ENCODE measurements at places on chromosomes 16 and 17. TPM values are rescaled to one million over a fixed set of nuclear protein-coding genes. Genes with fewer than 3 reads are reported as not detected.

DNA sequence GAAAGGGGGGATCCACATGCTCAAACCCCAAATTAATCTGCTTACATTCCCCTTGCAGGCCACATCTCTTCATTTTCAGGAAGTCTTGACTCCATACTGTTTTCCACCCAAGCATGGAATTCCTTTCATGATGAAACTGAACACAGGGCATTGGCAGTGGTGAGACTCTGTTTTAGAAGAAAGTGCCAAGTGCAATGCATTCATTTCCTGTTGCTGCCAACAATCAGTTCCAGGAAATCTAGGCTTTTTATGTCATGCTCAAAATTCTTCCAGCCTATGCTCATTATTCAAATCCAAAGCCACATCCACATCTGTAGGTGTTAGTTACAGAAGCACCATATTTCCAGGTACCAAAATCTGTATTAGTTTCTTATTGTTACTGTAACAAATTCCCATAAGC, 4.1 kb downstream of the CCL2 start:
- H3K27ac ChIP-seq, result no peak overlapping the region
- H3K4me3 ChIP-seq, result no peak overlapping the region
- H3K27me3 ChIP-seq, result no peaks in the 10 kb centered on the region

GRCh38 chr17:78522031-78522809, 55.0 kb downstream of the DNAH17 start:
- no peaks in the 10 kb centered on the region for H3K36me3 ChIP-seq
- H3K27ac ChIP-seq, result no peak overlapping the region
- no peaks in the 10 kb centered on the region for H3K4me1 ChIP-seq
- no peak for DNase-seq
- no peak overlapping the region for H3K4me3 ChIP-seq

DNA sequence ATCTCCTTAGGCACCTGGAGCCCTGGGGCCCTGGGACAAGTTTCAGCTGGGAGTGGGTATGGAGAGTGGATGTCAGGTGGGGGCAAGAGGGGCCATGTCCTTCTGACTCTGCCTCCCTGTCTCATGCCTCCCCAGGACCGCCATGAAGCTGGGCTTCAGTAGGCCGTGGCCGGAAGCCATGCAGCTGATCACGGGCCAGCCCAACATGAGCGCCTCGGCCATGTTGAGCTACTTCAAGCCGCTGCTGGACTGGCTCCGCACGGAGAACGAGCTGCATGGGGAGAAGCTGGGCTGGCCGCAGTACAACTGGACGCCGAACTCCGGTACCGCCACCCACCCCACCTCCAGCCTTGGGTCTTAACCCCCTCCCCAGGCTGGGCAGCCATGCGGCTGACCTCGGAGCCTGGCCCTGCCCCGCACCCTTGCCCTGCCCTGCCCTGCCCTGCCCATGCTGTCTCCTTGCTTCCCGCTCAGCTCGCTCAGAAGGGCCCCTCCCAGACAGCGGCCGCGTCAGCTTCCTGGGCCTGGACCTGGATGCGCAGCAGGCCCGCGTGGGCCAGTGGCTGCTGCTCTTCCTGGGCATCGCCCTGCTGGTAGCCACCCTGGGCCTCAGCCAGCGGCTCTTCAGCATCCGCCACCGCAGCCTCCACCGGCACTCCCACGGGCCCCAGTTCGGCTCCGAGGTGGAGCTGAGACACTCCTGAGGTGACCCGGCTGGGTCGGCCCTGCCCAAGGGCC, 20.0 kb downstream of the ACE start:
- H3K27me3 ChIP-seq, result no peaks in the 10 kb centered on the region
- H3K4me1 ChIP-seq, result no peaks in the 10 kb centered on the region
- no peak for DNase-seq
- no peaks in the 10 kb centered on the region for H3K36me3 ChIP-seq
- no peak overlapping the region for H3K27ac ChIP-seq

DNA sequence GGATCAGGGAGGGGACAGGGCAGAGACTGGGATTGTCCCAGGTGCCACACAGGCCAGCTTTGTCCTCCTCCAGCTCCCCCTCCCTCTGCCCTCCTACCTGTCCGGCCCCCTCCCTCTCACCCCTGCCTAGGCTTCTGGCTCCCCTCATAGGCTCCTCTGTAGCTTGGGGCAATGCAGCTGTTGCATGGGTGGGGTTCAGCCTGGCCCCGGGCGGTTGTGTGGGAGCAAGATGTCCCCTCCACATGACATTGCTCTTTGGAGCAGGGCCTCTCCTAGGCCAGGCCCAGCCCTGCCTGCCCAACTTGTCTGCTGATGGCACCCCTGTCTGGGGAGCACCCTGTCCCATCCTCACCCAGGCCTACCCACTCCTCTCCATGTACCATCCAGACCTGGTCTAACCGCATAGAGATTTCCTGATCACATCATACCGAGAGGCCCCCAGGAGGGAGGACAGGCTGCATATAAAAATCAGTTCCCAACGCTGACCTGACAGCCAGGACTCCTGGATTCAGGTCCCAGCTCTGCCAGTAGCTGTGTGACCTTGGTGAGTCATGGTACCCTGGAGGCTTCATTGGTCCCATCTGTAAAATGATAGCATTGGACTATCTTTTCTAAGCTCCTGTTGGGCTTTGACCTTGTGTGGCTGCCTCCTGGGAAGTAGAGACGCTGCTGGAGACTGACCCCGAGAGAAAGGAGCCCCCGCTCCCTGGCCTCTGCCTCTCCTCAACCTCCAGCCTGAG, 48.8 kb upstream of the DLX4 start:
- peaks cover 10% of the 10 kb centered on the region for H3K27me3 ChIP-seq
- no peaks in the 10 kb centered on the region for H3K36me3 ChIP-seq

Gene TCAP
- 1.4 TPM for total RNA-seq

Gene CASKIN1
- total RNA-seq, result 6.4 TPM

Gene HAPSTR1
- total RNA-seq, result 63.1 TPM

Gene CCL4
- total RNA-seq, result not detected

Gene KRTAP9-8
- not detected for total RNA-seq

Measured in H1 (cell line).